ENCODE measurements at places on chromosomes 11 and 22.

GRCh38 chr11:117876059-117876340, 458 bp downstream of the FXYD6 start:
- DNase-seq, result no peak

DNA sequence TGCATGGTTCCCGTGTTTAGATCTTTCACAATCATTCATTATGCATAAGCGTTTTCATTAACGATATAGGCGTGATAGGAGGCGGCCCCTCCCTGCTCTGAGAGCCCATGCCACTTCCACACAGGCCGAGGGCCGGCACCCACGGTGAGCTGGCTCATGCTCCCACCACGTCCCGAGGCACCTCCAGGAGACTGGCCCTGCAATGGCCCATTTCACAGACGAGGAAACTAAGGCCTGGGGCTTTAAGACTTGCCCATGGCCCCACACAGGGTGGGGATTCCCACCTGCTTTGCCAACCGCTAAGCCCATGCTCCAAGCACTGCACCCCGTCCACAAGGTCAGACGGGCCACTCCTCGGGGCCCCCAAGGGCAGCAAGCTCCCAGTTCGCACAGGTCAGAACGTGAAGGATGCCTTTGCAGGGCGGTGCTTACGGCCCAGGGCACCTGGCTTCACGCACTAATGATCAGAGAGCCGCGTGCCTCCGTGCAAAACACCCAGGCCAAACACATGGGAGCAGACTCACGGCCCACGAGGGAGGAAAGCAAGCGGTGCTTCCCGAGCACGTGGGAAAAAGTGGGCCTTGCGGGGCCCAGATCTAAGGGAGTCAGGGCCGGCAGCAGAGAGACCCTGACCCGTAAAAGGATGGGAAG, 8.3 kb downstream of the OSBPL5 start:
- DNase-seq, result no peak

- no peak for DNase-seq
Observed at GRCh38 chr11:96943970-96944369, 554.2 kb downstream of the JRKL start.

DNA sequence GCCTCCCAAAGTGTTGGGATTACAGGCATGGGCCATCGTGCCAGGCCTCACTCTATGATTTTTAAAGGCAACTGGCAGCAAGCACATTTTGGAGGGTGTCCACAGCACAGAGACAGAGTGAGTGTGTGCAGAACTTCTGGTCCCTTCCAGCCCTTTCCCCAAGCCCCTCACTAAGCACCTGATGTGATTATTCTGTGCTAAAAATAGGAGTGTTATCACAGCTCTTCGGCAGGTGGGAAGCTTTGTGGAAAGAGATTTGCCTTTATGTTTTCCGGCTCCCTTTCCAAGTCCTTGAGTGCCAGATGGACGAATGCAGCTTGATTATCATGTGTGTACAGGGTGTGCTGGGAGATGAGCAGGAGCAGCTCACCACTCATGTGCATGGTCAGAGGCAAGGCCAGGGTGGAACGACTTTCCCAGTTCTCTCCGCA, 310.8 kb downstream of the DDX10 start:
- DNase-seq, result no peak

DNA sequence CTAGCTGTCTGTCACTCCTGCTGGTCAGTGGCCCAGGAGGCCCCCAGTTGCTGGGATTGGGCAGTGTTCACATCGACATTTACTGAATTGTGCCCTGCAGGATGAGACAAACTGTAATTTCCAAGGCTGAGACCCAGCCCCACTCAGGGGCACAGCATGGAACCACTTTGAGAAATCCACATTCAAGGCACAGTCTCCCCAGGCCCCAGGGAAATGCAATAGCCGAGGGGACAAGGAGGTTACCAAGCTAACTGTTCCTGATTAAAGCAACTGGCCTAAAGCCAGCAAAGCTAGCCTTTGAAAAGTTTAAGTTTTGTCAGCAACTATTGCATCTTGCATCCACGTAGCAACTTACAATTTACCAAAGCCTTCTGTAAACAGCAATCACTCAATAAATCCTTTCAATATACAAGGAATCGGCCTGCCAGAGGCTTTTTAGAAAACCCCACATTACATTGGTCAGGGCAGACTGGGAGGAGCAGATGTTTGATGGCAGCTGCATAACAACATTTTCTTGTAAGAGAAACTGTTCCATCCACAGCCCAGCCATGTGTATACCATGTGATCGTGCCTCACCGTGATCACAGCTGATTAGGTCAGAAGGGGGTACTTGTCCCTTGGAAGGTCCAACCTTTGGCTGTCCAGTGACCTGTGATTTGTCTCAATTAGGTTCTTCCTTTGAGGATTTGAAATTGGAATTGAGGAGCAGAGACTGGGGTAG, 103.9 kb downstream of the TENM4 start:
- no peak for DNase-seq

- DNase-seq, result peak; percentile 71
Observed at GRCh38 chr11:68354148-68354872, 41.9 kb downstream of the LRP5 start.

- DNase-seq, result no peak
Observed at GRCh38 chr22:44661070-44661469, 40.9 kb upstream of the PRR5 start.

DNA sequence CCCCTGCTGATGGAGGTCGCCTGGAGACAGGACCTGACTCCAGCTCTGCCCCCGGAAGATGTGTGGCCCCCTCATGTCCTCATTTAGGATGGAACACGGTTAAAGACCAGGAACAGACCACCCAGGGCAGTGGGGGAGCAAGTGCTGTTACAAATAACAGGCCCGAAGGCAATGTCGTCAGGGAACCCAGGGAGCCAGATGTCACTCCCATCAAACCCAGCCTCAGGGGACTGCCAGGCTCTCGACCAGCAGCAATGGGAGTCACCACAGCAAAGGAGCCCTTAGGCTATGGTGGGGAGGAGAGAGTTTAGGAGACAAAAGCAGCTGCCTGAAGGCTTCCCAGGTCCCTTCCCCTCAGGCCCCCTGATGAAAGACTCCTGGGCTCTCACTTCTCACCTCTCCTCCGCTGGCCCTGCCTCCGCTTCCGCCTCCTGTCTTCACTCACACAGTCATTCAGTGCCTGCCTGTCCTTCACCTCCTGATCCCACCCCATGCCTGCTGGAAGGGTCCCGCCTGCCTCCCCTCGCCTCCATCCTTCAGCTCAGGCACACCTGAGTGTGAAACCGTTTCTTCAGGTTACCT, 4.4 kb downstream of the RPS19BP1 start:
- no peak for DNase-seq

DNA sequence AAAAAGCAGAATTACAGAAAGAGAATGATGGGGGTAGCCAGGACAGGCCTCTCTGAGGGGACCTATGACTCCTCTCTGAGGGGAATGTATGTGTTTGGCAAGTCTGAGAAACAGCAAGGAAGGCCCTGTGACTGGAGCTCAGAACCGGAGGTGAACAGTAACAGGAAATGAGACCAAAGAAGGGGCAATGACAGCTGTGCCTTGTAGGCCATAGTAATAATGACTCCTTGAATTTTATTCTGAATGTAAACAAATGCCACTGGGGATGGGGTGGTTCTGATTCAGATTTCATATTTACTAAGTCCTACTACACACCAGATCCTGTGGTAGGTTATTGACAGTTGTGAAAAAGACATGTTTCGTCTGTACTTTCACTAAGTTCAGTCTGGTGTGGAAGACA, 52.8 kb upstream of the APOA1 start:
- DNase-seq, result no peak

DNA sequence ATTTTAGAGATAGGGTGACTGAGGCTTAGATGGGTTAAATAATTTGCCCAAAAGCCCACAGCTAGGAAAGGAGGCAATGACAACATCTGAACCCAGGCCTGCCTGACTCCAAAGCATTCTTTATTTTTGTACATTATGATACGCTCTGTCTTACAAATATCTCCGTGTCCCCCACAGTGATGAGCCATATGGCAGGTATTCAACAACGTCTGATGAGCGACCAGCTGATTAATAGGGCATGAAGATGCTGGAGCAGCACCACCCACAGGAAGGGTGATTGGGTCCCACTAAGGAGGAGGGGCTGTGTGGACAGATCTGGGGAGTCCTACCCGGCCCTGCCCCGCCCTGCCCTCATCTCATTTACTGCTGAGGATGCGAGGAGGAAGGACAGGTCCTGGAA, 380.6 kb downstream of the CADM1 start:
- DNase-seq, result no peak

DNA sequence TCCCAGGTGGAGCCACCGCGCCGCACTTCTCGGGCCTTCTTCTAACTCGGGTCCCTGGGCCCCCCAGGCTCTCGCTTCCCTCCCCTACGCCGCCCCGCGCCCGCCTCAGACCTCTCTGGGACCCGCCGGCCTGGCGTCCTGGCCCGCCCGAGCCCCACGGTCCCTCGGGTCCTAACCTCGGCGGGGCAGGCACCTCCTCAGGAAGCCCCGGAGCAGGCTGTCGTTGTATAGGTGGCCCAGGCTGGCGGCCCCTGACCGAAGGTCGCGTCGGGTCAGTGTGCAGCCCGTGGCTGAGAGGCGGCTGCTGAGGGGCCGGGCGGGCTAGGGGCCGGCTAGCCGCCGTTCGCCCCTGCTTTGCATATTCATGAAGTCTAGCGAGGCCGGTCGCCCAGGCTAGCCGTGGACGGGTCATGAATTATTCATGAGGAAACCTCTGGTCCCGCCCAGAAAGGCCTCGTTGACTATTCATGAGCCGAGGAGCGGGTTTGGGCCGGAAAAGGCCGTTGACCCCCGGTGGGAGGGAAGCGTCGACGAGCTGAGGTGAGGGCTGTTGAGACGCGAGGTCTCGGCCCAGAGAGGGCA, at the start of gene HORMAD2:
HORMAD2 (plus strand) TSS at position 513 of the 582 bp plus-strand sequence. CDS start 13,489 bp downstream, outside the sequence.
- DNase-seq, result no peak

- peak; percentile 78 for DNase-seq
Observed at GRCh38 chr22:20437613-20438426, at the start of gene SCARF2. Gene SCARF2 (minus strand): TSS chr22:20437825. CDS start chr22:20437754, 71 bp downstream.

- no peak for DNase-seq
Observed at GRCh38 chr22:50144005-50144614, 26.4 kb upstream of the PANX2 start.

DNA sequence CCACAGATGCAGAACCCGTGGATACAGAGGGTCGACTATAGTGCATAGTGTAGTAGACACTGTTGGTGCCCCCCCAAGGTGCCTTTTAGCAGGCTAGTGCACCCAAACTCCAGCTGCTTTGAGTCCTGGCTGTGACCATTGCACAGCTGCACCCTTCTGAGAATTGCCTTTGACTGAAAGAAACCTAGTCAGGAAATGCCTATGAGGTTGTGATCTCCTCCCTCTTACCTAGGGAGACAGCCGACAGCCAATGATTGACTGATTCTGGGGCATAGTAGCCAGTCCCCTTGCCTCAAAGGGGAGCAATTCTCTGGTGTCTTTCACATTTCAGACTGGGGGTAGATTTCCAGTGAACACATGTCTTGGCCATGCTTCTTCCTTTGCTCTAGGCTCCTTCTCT, 74.2 kb downstream of the DCDC1 start:
- no peak for DNase-seq

DNA sequence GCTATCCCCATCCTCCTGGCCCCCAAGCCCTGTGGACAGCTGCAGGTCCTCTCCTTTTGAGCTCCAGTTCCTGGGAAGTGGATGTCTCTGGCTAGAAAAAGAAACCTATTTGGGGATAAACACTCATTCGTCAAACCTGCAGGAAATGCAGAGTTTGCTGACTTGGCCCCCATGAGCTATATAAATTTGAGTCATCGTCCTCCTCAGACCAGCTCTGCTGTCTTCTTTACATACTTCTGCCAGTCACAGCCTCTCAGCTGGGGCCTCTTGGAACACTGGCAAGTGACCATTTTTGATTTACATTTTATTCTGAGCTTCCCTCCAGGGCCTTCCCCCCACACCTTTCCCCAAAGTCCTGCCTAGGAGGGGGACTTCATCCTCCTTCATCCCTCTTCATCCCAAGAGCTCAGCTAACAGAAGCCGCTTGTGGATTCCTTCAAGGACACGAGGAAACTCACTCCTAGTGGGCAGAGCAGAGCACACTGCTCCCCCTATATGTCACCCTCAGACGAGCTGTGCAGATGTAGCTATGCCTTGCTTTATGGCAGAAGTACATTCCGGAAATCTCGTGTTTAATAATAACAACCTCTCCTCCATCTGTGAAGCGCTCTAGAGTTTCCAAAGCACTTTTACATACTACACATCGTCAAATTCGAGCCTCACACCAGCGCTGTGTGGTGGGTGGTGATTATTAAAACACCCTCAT, 131.8 kb downstream of the FEZ1 start:
- DNase-seq, result no peak

GRCh38 chr11:14544611-14545010, 24.4 kb upstream of the PSMA1 start:
- no peak for DNase-seq

DNA sequence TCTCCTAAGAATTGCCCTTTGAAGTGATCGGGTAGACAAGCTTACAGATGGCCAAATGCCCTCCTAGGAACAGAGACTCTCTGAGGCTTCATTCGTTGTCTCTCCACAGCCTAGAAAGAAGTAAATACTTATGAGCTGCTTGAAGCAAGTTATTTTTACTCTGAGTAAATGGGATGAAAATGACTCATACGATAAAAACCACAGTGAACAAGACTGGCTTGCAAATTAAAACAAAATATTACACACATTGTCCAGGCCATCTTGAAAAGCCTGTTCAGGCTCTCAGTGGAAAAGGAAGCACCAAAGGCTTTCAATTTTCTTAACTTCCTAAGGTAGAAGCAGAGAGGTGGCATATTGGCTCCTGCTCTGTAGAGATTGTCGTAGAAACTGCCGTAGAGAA, 294.2 kb downstream of the NELL1 start:
- no peak for DNase-seq

GRCh38 chr22:50202130-50202666, 1.4 kb downstream of the SELENOO start:
- no peak for DNase-seq
